Urinary bladder (tissue), 4 donors: ENCODE measurements at places on chromosomes 2 and 18.

GRCh38 chr2:152036611-152037469 lies 62.0 kb downstream of the CACNB4 start:
- no peak for DNase-seq

DNA sequence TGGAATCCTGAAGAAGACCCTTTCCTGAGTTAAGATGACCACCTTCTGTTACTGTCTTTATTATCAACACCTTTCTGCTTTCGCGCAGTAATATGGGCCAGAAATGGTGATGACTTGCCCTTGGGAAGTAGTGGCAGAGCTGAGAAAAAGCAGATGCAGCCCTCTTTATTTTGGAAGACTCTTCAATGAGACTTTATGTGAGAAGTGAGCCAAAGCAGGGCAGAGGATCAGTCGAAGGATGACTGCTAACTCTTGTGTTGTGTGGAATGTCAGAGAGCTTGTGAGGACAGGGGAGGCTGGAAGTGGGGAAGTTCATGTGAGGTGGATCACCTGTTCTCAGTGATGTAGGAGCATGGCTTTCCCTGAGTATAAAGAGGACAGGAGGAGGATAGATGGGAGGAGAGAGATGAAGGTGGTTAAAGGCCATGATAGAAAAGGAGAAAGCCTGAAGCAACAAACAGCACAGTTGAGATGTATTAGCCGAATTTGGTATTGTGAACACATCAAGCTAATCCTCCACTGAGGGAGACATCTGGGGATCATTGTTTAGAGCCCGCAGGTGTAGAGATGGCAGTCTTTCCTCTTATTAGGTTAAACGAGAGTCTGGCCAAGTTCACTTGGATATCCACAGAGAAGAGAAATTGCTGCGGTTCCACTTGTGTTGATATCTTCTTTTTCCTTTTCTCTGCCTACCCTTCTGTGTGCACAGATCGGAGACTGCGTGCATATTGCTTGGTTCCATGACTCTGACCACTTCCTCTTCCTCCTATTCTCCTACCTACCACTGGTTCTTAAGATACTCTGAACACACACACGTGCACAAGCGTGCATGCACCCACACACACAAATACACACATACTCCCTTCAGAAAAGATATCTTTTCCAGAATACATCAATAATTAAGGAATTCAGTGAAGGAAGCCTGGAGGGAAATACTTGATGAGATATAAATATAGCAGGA lies 67.4 kb downstream of the SLC9A2 start:
- no peak for DNase-seq

DNA sequence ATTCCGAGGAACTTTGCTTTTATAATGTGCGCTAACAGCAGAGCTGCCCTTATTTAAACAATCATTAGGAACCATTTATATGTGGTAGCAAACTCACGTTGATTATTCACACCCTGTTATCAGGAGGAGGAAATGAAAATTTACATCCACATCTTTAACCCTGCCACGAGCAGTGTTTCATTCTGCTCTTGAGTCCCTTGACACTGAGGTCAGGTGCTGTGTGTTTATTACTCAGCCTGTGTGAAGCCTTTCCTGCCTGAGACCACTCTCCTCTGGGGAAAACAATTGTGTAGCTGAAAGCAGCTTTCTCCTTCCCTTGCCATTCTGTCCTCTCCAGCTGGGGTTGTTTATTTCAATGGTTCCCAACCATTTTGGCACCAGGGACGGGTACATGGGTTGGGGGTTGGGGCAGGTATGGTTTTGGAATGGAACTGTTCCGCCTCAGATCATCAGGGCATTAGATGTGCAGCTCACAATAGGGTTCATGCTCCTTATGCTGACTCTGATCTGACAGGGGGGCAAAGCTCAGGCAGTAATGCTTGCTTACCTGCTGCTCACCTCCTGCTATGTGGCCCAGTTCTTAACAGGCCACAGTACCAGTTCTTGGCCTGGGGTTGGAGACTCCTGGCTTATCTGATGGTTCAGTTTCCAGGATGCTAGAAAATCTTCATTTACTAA lies 651.1 kb downstream of the TDRD15 start:
- DNase-seq: no peak

- DNase-seq: peak; percentile 64
Measured at GRCh38 chr2:191811807-191812602, 34.9 kb downstream of the CAVIN2 start.

DNA sequence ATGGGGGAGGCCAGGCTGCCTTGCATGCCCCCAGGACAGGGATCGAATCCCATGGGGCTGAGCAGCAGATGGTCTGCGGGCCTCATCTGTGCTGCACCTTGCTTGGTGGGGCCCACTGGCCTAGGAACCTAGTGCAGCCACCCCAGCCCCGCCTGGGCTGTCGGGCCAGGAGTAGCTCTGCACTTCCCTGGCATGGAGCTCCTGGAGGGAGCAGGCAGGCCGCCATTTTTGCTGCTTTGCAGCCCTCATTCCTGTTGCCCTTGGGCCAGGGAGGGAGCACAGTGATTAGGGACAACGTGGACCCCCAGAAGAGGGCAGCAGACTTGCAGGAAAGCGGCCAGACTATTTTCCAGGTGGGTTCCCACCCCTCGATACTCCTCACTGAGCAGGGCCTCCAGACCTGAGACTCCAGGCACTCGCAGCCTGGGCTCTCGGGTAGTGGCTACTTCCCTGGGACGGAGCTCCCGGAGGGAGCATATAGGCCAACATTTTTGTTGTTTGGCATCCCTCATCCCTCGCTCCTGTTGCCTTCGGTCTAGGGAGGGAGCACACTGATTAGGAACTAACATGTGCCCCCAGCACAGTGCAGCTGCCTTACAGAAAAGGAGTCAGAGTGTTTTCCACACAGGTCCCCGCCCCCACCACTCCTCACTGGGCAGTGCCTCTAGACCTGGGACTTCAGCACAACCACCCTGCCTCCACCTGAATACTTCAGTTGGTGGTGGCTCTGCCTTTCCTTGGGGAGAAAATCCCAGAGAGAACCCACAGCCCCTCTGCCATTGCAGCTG lies 99.5 kb downstream of the MAIP1 start:
- no peak for DNase-seq

DNA sequence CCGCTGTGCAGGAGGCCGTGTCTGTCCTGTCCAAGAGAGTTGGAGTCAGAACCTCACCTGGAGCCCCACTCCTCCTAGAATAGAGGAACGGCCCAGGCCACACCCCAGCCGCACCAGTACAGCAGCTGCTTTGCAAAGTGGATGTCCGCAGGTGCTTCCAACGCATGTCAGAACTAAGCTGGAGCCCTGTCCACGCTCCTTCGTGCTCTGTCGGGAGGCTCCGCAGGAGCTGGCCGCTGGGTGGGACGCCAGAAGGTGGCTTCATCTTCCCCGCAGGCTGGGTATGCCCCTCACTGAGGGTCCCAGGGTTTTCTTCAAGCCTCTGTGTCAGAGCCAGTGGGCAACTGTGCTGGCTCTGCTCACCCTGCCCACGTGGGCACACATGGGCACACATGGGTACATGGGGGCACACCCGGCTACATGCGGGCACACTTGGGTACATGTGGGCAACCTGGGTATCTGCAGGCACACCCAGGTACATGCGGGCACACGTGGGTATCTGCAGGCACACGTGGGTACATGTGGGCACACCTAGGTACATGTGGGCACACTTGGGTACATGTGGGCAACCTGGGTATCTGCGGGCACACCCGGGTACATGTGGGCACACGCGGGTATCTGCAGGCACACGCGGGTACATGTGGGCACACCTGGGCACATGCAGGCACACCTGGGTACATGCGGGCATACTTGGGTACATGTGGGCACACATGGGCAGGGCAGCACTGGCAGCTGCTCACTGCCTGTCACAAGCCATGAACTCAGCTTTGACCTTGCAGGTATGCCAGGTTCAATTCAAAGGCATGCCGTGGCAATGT lies 67.1 kb upstream of the CTDP1 start:
- no peak for DNase-seq

GRCh38 chr2:85594715-85595300 lies 737 bp upstream of the RNF181 start:
- no peak for DNase-seq

- DNase-seq: no peak
Measured at GRCh38 chr2:85750587-85751575, 2.9 kb upstream of the ATOH8 start.

- DNase-seq: no peak
Measured at GRCh38 chr2:110980339-110981062, 140.2 kb upstream of the BCL2L11 start.

- peak; percentile 46 for DNase-seq
Measured at GRCh38 chr2:10057231-10058107, 14.1 kb downstream of the KLF11 start.

- DNase-seq: no peak
Measured at GRCh38 chr2:148614322-148615049, 30.1 kb upstream of the EPC2 start.

DNA sequence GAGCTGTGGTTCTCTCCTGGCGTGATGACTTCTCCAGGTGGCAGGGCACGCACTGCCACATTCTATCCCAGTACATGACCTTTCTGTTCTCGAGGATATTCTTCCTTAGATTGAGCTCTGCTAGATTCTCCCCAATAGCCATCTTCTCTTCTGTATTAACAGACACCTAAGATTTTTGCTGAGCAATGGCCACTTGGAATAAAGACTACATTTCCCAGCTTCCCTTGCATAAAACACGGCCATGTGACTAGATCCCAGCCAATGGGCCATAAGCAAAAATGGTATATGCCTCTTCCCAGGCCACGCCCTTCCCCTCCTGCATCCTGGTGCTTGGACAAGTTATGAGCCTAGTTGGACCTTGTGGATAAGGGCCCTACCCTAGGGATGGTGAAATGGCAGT lies 82.1 kb downstream of the EIF2AK3 start:
- DNase-seq: no peak

DNA sequence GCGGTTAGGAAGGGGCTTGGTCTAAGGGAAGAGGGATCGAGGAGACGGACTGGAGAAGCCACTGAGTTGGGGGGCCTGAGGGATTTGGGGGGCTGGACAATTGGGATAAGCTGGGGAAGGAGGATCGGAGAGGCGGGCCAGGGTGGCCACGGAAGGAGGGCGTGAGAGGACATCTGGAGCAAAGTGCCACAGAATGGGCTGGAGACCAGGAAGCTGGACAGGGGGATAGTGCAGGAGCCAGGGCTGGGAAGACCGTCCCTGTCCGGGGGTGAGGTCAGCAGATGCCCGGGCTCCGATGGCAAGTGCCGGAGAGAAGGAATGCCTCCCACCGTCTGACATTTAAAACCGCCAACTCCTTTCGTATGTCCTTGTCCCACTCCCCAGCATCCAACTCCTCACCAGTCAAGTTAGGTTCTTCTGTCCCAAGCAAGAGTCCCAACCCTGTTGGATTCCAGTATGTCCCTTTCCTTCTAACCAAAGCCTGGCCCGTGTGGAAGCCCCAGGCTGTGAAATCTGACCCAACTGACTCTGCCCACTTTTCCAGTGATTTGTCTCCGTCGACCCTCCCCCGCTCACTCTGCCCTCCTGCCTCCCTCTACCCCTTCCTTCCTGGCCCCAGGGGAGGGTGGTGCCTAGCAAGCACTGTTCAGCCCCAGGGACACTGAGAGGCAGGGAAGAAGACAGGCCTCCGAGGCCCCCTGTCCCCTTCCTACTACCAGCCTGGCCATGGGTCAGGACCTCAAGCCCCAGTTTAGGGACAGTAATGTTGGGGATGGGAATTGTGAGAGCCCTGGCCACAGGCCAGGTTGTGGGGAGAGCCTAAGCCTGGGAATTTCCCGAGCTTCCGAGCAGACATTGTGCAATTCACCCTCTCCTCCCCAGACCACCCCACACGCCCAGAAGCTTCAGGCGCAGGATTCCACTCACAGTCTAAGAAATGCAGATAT lies 31.5 kb upstream of the TMBIM1 start:
- DNase-seq: no peak

- no peak for DNase-seq
Measured at GRCh38 chr18:55588111-55588869, at the start of gene TCF4. TSS of gene TCF4 (minus strand) at chr18:55588192. CDS start at chr18:55587116, 1,076 bp downstream.

DNA sequence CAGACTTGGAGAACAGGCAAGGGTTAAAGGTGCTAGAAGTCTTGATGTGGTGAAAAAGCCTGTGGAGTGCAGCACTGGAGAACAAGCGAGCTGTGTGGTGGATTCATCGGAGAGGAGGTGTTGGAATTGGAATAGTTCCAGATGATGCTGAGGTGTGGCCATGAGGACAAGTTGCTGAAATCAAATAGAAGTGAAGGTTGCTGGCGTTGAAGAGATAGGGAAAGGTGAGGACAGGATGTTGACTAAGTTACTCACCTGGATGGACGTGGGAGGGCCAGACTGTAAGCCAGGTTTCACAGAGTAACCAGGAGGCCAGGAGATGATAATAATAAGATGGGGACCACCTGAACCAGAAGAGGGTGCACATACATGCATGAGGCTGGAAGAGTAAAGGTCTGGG lies 173.4 kb downstream of the DIS3L2 start:
- DNase-seq: no peak

DNA sequence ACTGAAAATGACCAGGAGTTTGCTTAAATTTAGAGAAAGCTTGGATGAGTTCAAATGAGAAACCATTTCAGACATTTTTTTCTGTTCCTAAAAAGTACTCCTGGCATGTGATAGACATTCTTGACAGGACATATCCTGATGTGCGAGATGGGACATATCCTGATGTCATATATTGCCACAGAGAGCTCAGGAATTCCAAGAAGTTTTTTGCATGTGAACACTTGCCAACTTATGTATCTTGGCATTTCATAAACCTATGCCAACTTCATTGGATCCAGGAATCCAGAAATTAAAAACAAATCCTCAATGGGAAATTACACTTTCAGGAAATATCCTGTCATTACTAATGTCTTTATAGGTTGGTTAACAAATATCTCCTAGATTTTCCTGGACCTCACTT lies 2.9 kb upstream of the SERPINB3 start:
- no peak for DNase-seq

- no peak for DNase-seq
Measured at GRCh38 chr2:120831891-120832290, 96.2 kb downstream of the GLI2 start.

- no peak for DNase-seq
Measured at GRCh38 chr2:232183279-232183678, 195.3 kb upstream of the ALPP start.

GRCh38 chr2:206555721-206556120 lies 86.6 kb upstream of the FAM237A start:
- no peak for DNase-seq

GRCh38 chr2:133607679-133608078 lies 39.4 kb upstream of the NCKAP5 start:
- no peak for DNase-seq

GRCh38 chr2:127542231-127542630 lies 6.7 kb downstream of the MYO7B start:
- DNase-seq: no peak

GRCh38 chr18:35862119-35862640 lies 110.3 kb upstream of the RMP24 start:
- DNase-seq: no peak

GRCh38 chr2:234852035-234852434 lies 99.8 kb upstream of the SH3BP4 start:
- no peak for DNase-seq

GRCh38 chr2:45469314-45470099 lies 141.6 kb downstream of the SRBD1 start:
- DNase-seq: no peak
